Myometrial cell (primary cell): ENCODE measurements at places on chromosomes 3 and 15. TPM values are rescaled to one million over a fixed set of nuclear protein-coding genes. Genes with fewer than 3 reads are reported as not detected.

Gene CALML4
- total RNA-seq, result 4.0 and 4.6 TPM in 2 replicates

Gene LRRC31
- not detected in 2 replicates for total RNA-seq

Gene DNAH1
- total RNA-seq, result 0.71 and 1.7 TPM in 2 replicates

Gene CLSTN2
- not detected in 2 replicates for total RNA-seq

Gene PARP15
- not detected in 2 replicates for total RNA-seq
